CD4-positive, alpha-beta T cell treated with Interleukin-4 for 1 hour (primary cell): ENCODE measurements at places on chromosomes 13 and 19.
A peak's percentile ranks its signal among the peaks of the same experiment; 100 is the strongest.

GRCh38 chr19:1981253-1981652 lies 34.3 kb downstream of the BTBD2 start:
- DNase-seq: no peak

- no peak for DNase-seq
These were observed 254.4 kb upstream of the KLF12 start for GRCh38 chr13:74388626-74389025.

GRCh38 chr13:36188441-36188840 lies 25.9 kb downstream of the SOHLH2 start:
- no peak for DNase-seq

DNA sequence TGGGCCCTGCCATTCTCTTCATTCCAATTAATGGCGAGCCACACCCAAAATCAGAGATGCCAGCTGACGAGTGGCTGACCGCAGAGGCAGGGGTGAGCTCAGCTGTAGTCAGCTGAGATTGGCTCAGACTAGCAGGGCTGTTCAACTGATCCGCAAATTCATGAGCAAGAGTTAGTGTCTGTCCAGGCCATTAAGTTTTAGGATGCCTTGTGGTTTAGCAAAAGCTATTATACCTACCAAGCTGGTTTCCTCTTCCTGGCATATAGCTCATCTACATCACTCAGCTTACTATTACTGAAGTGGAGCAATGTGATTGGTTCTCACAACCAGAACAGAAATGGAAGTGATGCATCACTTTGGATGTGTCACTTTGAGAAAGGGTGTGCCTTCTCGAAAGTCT lies 148.7 kb downstream of the NALCN start:
- no peak for DNase-seq

DNA sequence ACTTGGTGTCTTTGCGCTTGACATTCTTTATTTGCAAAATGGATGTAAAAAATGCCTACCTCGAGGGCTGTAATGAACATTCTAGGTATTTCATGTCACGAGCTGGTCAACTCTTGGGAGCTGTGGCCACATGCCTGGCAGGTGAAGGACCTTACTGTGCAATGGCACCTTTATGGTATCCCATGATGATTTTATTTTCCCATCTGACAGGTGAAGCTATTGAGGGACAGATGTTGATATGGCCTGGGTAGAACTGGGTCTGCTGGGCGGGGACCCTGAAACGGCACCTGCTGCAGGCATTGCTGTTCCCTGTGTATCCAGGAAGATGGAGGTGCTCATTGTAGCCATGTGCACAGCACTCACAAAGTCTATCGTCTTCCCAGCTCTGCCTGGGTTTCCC lies 332.2 kb downstream of the TEX29 start:
- DNase-seq: no peak

- no peak for DNase-seq
These were observed 110.4 kb downstream of the CRYL1 start for GRCh38 chr13:20415306-20415679.

DNA sequence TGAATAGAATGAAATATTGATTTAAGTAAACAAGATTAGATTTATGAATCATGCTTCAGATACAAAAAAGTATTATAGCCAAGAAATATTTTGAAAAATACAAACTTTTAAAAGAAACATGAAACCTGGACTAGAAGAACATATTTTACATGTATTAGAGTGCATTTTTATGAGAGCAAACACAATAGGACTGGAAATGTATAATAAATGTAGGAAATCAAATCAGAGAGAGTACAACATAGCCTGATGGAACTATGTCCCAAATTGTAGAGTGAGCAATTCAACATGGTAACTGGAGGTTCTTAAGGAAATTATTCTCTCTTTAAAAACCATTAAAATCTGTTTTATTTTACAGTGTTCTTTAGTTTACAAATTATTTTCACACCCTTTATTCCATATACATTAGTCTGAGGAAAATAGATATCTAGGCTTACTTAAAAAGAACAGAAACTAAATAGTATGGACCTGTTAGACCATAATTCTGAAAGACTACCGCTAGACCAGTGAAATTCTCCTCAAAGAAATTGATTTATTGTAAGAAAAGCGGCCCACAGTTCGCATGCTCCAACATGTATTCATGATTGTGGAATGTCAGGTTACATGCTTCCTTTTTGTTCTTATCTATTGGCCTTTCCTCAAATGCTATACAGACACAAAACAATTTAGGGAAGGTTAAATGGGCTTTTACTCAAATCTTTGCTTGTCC lies 1526.5 kb upstream of the SLC10A2 start:
- no peak for DNase-seq

DNA sequence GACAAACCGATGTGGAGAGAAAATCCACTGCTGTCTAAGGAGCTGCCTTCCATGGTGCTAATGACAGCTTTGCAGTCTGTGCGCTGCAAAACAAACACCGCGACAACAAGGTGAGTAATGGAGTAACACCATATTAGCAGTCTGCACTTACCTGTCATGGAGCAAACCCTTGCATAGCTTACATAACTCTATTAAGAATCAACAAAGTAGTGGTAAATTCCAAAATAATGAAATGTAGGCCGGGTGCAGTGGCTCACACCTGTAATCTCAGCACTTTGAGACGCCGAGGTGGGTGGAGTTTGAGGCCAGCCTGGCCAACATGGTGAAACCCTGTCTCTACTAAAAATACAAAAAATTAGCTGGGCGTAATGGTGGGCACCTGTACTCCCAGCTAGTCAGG lies 56.2 kb downstream of the PARP4 start:
- DNase-seq: no peak

DNA sequence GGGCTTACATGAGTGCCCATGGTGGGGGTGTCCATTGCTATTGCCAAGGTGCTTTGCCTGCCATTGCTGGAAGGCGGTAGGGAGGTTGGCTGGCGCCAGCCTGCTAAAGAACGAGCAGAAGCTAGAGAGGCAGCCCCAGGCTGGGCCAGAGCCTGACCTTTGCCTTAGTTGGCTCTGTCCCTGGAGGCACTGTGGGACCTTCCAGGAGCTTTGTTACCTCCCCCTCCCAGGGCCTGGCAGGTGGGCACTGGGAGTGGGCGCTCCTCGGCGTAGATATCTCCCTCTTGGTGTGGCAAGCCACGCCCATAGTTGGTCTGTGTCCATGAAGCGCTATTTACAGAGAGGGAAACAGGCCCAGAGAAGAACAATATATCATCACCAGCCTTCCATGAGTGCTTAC lies 2.3 kb upstream of the SLC25A42 start:
- no peak for DNase-seq

DNA sequence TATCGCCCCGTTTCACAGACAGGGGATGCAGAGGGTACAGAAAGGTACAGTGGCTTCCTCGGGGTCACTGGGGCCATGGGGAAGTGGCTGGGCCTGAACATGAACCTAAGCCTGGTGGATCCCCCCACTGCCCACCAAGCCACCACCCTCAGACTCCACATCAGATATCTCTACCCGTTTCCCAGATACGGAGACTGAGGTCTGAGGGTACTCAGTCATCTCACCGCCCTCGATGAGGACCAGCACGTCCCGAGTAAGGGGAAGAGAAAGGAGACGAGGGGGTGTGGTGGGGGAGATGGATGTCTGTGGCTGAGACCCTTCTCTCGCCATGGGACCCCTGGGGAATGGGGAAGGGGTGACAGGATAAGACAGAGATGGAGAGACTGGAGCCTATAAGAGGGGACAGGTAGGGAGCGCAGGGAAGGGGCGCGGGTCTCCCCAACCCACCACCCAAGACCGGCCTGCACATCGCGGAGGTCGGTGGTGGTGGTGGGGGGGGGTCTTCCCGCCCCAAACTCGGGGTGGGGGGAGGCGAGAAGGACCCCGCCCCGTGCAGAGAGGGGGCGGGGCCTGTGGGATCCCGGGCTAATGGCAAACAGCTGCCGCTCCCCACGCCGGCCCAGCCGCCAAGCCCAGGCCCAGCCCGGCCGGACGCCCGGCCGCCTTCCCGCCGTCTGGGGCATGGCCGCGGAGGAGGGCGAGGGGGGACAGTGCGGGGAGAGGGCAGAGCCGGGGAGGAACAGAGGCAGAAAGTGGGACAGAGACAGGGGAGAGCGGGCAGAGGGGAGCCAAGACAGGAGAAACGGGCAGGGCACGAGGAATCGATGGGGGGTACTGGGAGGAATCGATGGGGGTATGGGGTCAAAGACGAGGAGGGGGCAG lies 698 bp downstream of the KANK2 start:
- DNase-seq: no peak

DNA sequence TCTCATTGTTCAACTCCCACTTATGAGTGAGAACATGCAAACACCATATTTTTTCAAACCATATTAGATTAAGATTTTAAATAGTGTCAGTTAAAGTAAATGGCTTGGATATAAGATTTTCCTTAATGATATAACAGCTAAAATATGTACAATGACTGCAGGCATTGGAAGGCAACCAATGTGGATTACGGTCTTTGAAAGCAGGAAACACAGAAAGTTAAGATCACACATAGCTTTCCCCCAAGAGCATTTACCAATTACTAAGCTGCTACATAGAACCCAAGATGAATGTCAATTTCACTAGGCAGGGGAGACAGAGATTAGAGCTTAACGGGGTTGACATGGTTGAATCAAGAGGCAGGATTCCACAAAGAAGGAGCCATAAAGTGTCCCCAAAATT lies 173.2 kb upstream of the TRPC4 start:
- DNase-seq: no peak

GRCh38 chr13:95741584-95742563 lies 64.9 kb downstream of the DNAJC3 start:
- no peak for DNase-seq

GRCh38 chr19:4712771-4713170 lies 10.9 kb downstream of the DPP9 start:
- DNase-seq: no peak

DNA sequence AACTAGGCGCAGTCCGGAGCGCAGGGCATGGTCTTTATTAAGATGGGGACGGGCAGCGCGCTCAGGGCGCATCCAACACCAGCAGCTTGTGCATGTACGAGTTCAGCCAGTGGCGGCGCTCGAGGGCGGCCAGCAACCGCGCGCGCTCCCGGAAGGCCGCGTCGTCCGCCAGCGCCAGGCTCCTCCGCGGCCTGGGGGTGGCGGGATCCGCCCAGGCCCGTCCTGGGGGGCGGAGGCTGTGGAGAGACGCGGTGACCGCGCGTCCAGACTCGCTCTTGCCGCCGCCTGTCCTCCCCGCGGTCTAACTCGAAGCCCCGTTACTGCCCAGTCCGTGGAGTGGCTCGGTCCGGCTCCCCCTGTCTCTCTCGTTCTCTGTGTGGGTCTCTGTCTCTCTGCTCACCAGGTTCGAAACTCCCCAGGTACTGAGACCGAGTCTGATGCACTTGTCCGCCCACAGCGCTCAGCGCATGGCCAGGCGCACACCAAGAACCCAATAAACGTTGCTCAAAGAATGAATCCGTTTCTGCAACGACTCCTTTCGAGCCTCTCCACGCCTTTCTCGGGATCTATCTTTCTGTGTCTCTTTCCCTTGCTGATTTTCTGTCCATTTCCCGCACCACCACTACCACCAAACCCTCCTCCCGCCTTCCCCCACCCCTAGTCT lies 702 bp downstream of the PTH2 start:
- DNase-seq: peak; percentile 55

DNA sequence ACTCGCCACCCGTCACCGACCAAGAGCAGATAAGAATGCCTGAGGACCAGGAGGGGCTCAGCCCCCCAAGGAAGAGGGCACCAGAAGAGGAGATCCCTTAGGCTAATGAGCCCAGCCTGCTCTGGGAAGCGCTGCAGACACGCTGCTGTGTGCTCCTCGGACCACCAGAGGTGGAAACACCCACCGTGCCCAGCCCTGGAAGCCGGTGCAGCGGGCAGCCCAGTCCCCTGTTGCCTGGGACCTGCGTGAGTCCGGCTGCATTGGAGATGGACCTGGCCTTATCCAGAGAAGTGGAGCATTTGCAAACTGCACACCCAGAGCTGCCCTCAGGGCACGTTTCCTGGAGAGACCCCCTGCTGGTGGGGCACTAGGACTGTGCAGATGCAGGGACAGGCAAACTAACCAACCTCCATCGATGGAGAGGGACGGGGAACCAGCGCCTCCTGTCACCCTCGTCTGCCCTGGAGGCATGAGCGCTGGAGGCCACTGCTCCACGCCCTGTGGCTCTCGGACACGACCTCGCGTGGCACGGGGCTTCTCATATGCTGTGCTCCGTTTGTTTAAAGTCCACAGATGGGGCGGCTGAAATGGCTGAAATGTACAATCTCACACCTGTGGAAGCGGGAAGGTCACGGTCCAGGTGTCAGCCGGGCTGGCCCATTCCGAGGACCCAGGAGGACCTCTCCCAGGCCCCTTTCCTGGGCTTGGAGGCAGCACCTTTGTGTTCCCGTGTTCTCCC lies 153.9 kb downstream of the KDM4B start:
- no peak for DNase-seq

GRCh38 chr19:31351056-31351854 lies 2.0 kb upstream of the TSHZ3 start:
- DNase-seq: no peak

- peak; percentile 57 for DNase-seq
These were observed 4.7 kb upstream of the SIGLEC14 start for GRCh38 chr19:51651216-51651846.

GRCh38 chr19:18170714-18171255 lies 2.8 kb upstream of the IFI30 start:
- peak; percentile 74 for DNase-seq

DNA sequence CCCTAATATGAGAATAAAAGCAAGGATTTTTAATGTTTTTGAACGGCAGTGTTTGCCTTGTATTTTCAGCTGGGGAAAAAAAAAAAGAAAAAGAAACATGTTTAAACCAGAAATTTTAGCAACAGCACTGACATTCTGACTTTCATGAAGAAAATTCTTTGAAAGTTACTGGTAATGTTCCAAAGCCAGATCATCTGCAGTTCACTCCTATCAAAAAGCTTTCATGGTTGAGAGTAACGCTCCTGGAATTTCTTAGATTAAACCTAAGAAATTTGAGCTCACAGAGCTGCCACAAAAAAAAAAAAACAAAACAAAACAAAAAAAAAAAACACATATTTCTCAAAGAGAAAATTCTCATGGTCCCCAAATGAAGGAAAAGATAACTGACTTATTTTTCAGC lies 1106.7 kb downstream of the EFNB2 start:
- DNase-seq: no peak

DNA sequence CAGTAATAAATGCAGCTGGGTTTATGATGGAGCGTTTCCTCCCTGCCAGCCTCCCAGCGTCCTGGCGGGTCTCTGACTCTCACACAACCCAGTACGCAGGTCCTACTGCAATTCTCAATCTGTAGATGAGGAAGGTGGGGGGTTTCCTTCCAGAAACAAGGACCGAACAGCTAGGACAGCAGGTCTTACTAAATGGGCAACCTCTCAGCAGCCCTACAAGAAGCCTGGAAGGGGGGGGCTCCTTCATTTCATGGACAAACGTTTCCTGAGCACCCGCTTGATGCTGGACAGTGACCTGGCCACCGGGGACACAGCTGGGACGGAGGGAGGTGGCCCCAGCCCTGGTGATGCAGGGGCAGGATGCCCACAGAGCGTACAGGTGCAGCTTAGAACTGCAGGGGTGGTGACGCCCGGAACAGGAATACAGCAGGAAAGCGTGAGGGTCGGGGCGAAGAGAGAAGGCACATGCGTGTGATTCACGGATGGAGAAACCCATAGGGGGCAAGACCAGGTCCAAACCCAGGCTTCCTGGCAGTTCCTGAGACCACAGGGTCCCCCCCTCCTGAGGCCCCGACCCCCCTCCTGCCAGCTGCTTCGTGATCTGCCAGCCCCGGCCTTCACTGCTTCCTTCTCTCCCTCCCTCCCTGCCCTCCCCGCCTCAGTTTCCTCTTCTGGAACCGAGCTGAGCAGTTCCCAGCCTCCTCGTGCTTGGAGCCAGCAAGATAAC lies 732 bp upstream of the C2CD4C start:
- DNase-seq: no peak

- DNase-seq: no peak
These were observed 24.2 kb downstream of the MIPEP start for GRCh38 chr13:23865026-23865425.

- DNase-seq: no peak
These were observed 16.6 kb downstream of the OLFM4 start for GRCh38 chr13:53045189-53045588.
